ENCODE measurements at places on chromosomes 12 and 14.

DNA sequence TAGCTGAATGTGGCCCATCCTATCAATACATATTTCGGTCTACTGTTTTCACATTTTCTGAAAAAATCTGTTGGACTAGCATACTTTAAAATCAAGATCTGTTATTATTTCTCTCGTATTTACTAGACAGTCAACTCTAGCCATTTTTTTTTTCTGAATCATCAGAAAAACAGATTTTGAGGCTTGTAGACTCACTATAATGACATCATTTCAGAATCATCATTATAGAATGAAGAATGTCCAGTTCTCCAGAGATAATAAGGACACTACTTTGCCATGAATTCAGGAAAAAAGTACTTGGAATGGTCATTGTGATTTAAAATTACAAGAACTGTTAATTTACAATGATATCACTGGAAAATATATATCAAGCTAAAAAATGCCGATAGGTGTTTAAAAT, 589.8 kb downstream of the KCNH5 start:
- DNase-seq, result no peak

DNA sequence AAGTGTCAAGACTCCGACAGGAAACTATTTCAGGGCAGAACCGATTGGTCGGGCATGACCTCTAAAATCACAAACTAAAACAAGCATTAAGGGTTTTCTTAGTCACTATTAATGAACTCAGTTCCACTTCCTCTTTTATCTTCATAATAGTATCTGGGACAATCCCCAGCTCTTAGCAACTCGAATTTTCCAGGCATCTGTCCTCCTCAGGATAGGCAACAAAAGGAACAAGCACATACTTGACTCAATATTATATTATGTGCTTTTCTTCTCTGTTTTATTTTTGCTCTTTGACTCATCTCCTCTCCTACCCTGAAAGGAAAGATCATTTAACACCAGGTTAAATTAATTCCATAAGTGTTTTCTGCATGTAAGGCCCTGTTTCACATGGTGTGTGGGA, 638.3 kb upstream of the TBX3 start:
- DNase-seq, result no peak

DNA sequence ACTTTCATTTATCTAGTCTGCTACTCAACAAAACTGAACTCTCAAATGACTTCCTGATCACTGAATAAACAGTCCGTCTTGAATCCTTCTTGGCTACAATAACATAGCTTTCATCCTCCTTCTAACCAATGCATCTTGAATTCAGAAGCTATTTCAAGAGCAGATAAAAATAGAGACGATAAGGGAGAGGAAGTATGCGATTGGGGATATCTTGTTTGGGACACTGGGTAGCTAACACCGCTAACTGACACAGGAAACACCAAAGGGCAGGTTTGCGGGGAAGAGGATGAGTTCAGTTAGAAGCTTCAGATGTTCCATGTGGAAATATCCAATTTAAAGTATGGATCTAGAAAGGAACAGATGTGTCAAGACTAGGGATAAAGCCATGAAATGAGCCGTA, 102.5 kb downstream of the SLC41A2 start:
- no peak for DNase-seq

DNA sequence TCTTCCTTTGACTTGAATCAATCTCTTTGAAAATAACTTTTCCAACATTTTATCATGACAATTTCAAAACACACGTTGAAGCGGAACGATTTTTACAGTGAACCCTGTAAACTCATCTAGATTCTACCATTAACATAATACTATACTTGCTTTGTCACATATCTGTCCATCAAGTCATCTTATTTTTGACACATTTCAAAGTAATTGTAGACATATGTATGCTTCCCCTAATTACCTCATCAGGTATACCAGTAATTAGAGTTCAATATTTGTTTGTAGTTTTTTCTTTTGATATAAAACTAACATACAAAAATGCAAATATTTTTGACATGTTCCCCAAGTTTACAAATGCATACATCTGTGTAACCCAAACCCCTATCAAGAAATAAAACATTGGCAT, 140.4 kb downstream of the DACT1 start:
- no peak for DNase-seq

- no peak for DNase-seq
Observed at GRCh38 chr12:6539707-6540134, 5.4 kb downstream of the GAPDH start.

DNA sequence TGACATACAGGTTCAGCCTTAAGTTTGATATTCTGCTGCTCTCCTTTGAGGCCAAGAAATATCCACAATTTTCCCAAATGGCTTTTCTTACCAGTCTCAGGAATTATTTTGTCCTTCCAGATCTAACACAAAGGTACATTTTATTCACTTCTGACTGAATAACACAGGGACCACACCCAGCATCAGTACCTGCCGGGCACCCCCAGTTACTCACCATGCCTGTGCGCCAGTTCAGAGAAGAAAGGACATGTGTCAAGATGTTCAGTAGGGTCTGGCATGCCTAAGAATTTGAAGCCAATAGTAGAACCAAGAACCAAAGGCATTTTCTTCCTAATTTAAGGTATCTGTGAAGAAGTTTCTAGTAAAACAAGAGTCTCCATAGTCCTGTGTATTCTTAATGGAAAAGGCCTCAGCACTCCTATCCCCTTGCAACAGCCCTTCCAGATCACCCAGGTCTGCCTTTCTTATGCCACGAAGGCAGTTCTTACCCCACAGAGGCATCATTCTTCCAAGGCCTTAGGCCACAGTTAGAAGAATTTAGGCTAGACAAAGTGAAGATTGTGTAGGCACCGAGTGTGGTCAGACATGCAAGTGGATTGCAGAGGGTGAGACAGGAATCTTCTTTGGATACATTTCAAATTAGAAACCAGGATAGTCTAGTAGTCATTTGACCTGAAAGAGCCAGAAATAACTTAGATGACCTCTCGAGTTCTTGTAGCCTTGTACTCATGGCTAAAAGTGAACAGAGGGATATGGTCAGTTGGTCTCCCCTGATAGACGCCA, 140.1 kb upstream of the HIF1A start:
- DNase-seq, result no peak

DNA sequence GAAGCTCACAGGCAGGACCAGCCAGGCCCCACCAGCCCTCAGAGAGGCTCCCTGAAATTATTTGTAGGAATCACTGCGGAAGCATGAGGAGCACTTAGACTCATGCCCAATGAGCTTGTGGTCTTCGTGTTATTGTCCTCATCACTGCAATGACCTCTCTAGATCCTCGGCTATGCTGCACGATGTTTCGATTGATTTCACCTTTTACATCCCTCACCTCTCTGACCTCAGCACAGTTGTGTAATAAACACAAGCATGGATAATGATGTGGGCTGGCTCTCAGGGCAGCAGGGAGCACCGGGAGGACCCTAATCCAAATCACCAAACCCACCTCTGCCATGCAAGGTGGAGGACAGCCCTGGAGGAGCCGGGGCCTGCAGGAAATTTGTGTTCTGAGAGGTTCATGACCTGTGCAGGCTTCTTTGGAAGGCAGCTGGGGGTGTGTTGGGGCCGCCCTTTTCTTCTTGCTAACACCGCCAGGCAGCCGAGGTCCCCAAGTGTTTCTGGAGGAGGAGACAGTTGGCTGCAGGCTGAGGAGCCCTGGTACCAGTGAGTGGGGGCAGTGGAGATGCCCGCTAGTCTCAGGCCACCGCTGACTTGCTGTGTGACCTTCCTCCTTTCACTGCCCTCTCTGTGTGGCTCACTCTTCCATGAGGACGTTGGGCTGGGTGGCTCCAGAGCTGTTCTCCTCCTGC, 29.5 kb upstream of the EML1 start:
- no peak for DNase-seq

DNA sequence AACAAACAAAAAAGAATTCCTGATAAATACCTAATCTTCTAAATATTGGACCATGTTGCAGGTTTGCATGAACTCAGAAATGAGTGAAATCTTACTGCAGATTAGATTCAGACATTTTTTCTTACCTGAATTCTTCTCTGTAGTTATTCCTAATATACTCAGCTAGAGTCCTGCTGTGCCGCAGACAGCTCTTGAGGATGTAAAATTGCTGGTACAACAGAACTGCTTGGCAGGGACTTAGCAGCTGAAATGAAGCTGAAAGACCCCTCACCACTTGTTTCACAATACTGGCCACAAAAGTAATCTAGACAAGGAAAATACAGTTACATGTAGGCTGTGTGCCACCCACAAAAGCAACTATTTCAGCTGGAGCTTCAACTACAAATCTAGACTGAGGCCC, 48.3 kb upstream of the KICS2 start:
- DNase-seq, result no peak

GRCh38 chr12:4027412-4027811, 154.2 kb upstream of the PARP11 start:
- no peak for DNase-seq

DNA sequence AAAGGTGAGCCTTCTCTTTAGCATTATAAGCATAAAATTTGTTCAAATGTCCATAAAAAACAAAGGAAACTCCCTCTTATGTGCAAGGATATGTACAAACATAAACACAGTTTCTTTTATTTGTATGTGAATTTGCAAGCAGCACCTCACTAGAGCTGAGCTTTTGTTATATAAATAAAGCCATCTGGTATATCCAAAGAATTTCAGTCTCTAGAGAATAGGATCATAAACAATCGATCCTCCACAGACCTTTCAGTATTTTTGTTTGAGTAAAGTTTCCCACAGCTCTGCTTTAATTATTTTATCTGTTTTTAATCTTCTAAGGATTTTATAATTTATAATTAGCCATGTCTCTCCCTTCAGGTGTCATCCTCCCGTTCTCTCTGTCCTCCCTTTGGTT, 89.2 kb downstream of the OTOGL start:
- no peak for DNase-seq

GRCh38 chr12:130497321-130497720, 159.6 kb downstream of the PIWIL1 start:
- DNase-seq, result no peak

DNA sequence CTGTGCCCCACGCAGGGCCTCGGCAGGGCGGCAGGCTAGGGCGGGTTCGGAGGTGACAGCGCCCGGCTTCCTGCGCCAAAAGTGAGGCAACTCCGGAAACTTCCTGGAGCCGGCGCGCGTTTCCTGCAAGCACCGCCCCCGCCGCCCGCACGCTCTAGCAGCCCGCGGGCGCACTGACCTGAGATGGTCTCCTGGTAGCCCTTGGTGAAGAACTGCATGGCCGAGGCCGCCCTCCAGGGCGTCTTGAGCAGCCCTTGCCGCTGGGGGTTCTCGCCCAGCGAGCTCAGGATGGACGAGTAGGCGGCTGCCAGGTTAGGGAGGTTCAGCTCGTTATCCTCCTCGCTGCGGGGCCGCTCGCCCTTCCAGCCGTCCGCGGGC, 494 bp downstream of the GCH1 start:
- no peak for DNase-seq

DNA sequence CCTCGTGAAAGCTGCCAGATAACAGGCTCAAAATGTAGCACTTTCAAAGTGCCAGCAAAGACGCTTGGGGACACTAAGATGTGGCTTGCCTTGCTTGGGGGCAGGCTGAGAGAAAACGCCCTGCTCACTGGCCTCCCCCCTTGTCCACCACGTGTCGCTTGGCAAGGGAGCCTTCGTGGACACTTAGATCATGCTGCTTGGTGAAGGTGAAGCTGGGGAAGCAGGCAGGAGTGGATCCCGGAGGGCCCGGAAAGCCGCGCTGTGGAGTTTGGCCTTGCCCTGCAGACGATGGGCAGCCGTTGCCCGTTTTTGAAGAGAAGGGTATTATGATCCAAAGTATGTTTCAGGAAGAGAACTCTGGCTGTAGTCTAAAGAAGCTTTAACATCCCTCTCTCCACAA, 53.4 kb upstream of the BDKRB2 start:
- DNase-seq, result no peak

- DNase-seq, result no peak
Observed at GRCh38 chr14:60925286-60925685, 55.6 kb downstream of the TRMT5 start.

DNA sequence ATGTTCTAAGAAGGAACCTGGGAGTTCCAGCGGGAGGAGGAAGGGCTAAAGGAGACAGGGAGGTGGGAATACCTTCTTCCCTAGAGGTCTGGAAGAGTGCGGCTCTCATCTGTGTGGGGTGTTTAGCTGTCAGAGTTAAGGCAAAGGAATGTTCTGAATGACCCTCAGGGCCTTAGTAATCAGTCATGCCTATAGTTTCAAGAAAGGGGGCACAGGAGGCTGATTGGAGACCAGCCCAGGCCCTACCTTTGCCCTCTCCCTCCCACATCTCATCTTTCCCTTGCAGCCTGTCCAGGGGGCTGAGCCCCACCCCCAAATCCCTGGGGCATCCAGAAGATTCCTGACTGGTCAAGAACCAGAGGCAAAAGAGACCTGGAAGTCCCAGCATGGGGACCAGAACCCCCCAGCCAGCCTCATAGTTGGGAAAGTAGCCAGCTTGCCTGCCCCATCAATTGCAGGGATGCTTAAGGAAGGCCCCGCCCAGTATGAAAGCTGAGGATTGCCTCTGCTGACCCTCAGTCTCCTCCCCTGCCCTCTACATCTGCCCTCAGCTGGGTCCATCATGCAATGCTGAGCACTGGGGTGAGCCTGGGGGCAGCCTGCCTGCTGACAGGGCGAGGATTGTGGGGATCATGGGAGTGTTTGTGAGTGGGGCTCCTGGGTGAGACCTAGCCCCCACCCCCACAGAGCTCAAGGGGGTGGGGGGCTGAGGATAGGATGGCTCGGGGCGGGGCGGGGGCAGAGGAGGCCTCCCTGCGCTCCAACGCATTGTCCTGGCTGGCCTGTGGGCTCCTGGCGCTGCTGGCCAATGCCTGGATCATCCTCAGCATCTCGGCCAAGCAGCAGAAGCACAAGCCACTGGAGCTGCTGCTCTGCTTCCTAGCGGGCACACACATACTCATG, 1.8 kb downstream of the GPR162 start:
- no peak for DNase-seq

GRCh38 chr14:99756796-99757195, 36.4 kb upstream of the EML1 start:
- DNase-seq, result no peak

GRCh38 chr14:58297412-58297761, 968 bp upstream of the ARID4A start:
- DNase-seq, result no peak

DNA sequence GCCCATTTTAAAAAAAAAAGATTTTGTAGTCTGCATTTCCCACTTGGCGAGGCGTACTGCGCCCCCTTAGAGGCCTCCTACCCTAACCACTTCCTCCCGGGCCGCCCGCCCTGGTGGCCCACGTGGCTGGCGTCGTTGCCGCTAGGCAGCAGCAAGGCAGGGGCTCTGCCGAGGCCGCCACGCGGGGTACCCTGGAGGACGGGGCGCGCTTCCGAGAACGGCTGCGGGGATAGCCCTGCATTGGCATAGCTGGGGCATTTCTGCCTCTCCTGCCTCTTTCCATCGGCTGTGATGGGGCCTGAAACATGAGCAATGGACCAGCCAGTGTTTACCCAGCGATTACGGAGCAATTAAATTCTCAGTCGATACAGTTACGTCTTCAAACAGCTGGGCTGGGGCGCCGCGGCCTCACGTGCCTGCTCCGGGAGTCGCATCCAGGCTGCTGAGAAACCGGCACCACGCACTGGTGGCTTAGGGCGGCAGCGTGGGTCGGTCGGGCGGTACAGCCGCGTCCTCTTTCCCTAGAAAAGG, 38.0 kb downstream of the IQSEC3 start:
- no peak for DNase-seq

GRCh38 chr14:100645196-100645981, 58.2 kb upstream of the BEGAIN start:
- DNase-seq, result peak; percentile 9

GRCh38 chr12:57146092-57146491, 1.3 kb downstream of the LRP1-AS start:
- no peak for DNase-seq
